ENCODE measurements at places on chromosomes 1 and 21.
A peak's percentile ranks its signal among the peaks of the same experiment; 100 is the strongest.

DNA sequence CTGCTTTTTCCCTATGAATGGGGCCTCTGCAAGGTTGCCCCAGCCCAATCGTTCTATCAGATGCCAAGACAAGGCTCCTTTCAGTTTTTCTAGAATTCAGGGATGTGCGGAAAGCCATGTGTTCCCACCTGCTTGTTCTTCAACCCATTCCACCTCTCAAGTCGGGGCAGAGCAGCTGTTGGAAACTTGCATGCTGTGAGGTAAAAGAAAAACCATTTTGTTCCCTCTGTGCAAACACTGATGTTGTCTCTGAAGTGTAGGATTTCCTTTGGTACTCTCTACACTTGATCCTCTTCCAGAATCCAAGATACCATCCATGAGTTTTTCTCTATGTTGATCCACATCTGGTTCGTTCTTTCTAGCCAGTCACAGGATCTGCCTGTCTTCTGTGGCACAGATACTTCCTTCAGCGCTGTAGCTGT, 7.3 kb downstream of the IER5 start:
- no peak overlapping the region for H3K4me3 ChIP-seq
- DNase-seq, result no peak
- H3K4me1 ChIP-seq, result peaks cover 40% of the 10 kb centered on the region
- no peaks in the 10 kb centered on the region for H3K27me3 ChIP-seq
- H3K36me3 ChIP-seq, result peaks cover 19% of the 10 kb centered on the region
- H3K27ac ChIP-seq, result no peak overlapping the region

DNA sequence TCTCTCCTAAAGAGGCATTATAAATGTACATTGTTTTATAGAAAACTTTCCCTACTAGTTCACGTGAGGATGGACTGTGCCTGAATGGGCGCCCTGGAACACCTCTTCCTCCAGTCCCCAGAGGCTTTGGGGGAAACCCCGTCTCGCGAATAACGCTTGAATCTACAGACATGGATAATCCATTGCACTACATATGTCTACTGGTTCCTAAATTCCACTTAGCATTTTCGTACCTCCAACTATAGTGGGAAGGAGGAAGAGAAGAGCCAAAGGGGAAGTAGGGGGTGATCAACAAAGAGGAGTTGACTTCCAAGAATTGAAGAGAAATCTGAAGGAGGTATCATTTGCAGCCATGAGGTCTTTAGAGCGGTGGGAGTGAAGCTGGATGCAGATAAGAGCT, 11.1 kb downstream of the BARHL2 start:
- H3K27me3 ChIP-seq, result peaks cover 96% of the 10 kb centered on the region
- DNase-seq, result no peak
- no peak overlapping the region for H3K27ac ChIP-seq

- no peak overlapping the region for H3K27ac ChIP-seq
- peak overlapping the region; percentile 76 for H3K4me3 ChIP-seq
- H3K4me1 ChIP-seq, result peaks cover 11% of the 10 kb centered on the region
- peaks cover 48% of the 10 kb centered on the region for H3K27me3 ChIP-seq
- DNase-seq, result peak; percentile 77
These were observed 2.8 kb downstream of the HES3 start for GRCh38 chr1:6246497-6247467.

- no peak for DNase-seq
- H3K4me3 ChIP-seq, result no peak overlapping the region
- H3K36me3 ChIP-seq, result no peaks in the 10 kb centered on the region
- H3K27ac ChIP-seq, result no peak overlapping the region
- H3K4me1 ChIP-seq, result no peaks in the 10 kb centered on the region
- peaks cover 15% of the 10 kb centered on the region for H3K27me3 ChIP-seq
These were observed 52.0 kb downstream of the NBPF6 start for GRCh38 chr1:108502138-108502537.

- no peak overlapping the region for H3K4me3 ChIP-seq
- peak overlapping the region; percentile 17 for H3K27ac ChIP-seq
- peaks cover 28% of the 10 kb centered on the region for H3K4me1 ChIP-seq
- H3K27me3 ChIP-seq, result no peaks in the 10 kb centered on the region
- no peak for DNase-seq
- no peaks in the 10 kb centered on the region for H3K36me3 ChIP-seq
These were observed 29.2 kb downstream of the MAN1C1 start for GRCh38 chr1:25645637-25646400.

- H3K27ac ChIP-seq, result no peak overlapping the region
- H3K36me3 ChIP-seq, result no peaks in the 10 kb centered on the region
- no peaks in the 10 kb centered on the region for H3K4me1 ChIP-seq
- H3K27me3 ChIP-seq, result no peaks in the 10 kb centered on the region
- H3K4me3 ChIP-seq, result no peak overlapping the region
- no peak for DNase-seq
These were observed 31.1 kb upstream of the SRP9 start for GRCh38 chr1:225746361-225747179.

DNA sequence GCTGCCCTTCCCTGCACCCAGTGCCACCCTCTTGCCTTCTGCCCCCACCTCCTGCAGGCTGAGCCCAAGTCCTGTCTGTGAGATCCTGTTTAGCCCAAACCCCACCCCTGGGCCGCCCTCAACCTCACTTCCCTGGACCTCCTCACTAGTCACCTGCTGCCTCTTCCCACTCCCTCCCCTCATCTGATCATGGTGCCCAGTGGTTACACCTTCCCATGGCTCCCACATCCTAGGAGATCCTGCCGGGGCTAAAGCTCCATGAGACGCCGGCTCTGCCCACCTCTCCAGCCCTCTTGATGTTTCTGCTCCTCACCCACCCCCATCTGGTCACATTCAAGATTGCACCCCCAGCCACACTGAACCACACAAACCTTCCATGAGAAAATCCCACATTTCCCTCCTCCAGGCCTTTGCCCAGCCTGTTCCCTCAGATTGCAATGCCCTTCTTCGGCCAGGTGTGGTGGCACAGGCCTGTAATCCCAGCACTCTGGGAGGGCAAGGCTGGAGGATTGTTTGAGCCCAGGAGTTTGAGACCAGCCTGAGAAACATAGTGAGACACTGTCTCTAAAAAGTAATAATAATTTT, 17.0 kb downstream of the TTC39A start:
- DNase-seq, result no peak
- H3K4me3 ChIP-seq, result no peak overlapping the region
- H3K27ac ChIP-seq, result peak overlapping the region; percentile 24
- H3K4me1 ChIP-seq, result no peaks in the 10 kb centered on the region
- no peaks in the 10 kb centered on the region for H3K36me3 ChIP-seq

DNA sequence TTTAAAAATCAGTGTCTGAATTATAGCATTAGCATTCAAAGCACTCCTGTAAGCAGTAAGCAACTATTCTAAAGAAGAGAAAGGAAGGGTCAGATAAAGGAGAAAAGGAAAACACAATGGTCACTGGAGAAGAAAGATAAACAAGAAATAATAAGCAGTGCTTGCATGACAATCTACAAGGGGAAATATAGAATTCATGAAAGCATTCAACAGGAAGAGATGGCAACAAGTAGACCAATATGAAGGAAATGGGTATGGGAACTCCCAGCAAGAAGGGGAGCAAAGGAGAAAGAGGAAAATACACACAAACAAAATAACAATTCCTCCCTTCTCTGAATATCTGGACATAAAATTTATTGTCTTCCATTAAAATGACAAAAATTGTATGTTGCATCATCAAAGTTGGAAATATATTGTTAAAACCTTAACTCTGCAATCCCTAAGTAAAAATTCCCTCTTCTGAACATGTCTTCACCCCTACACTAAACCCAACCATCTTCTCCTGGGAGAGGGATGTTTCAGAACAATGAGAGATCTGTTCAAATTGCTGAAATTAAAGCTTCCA, 206.3 kb upstream of the SAMSN1 start:
- H3K4me1 ChIP-seq, result no peaks in the 10 kb centered on the region
- DNase-seq, result no peak
- no peaks in the 10 kb centered on the region for H3K36me3 ChIP-seq
- no peak overlapping the region for H3K4me3 ChIP-seq
- H3K27ac ChIP-seq, result no peak overlapping the region
- peaks cover 24% of the 10 kb centered on the region for H3K27me3 ChIP-seq

- H3K4me3 ChIP-seq, result no peak overlapping the region
- H3K27ac ChIP-seq, result peak overlapping the region; percentile 89
- H3K36me3 ChIP-seq, result no peaks in the 10 kb centered on the region
- H3K4me1 ChIP-seq, result peaks cover 49% of the 10 kb centered on the region
- no peak for DNase-seq
These were observed 15.0 kb upstream of the F5 start for GRCh38 chr1:169601096-169601881.

DNA sequence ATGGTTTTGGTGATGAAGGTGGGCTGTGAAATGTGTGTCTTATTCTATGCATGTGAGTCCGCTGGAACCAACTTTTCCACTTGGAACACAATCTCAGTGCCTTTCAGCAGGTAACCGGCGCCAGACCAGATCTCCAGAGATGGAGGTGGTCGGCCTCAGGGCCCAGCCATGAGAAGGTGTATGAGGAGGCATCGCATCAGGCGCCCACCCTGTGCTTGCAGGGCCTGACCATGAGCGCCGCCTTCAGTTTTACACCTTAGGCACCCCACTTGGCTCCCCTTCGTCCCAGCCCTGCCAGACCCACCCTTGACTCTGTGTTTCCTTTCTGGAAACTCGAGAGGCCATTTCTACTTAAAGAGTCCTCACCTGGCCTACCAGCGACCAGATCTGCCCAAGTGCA, 48.6 kb upstream of the ATF3 start:
- H3K36me3 ChIP-seq, result peaks cover 4% of the 10 kb centered on the region
- peak overlapping the region; percentile 15 for H3K27ac ChIP-seq
- H3K4me1 ChIP-seq, result peaks cover 10% of the 10 kb centered on the region
- no peaks in the 10 kb centered on the region for H3K27me3 ChIP-seq

GRCh38 chr1:6646499-6647148, 22.0 kb downstream of the THAP3 start:
- H3K4me3 ChIP-seq, result no peak overlapping the region
- H3K36me3 ChIP-seq, result peaks cover 12% of the 10 kb centered on the region
- peak; percentile 8 for DNase-seq
- no peaks in the 10 kb centered on the region for H3K27me3 ChIP-seq

- peaks cover 15% of the 10 kb centered on the region for H3K27me3 ChIP-seq
- no peak overlapping the region for H3K27ac ChIP-seq
- H3K4me1 ChIP-seq, result peaks cover 3% of the 10 kb centered on the region
These were observed 12.8 kb upstream of the AADACL4 start for GRCh38 chr1:12630946-12631530.

- H3K36me3 ChIP-seq, result no peaks in the 10 kb centered on the region
- H3K27ac ChIP-seq, result no peak overlapping the region
These were observed 3.3 kb downstream of the TMEM51 start for GRCh38 chr1:15156807-15157380.

GRCh38 chr21:25934771-25935224, 200.0 kb downstream of the GABPA start:
- H3K4me3 ChIP-seq, result no peak overlapping the region
- no peak overlapping the region for H3K27ac ChIP-seq
- H3K4me1 ChIP-seq, result no peaks in the 10 kb centered on the region
- peaks cover 8% of the 10 kb centered on the region for H3K27me3 ChIP-seq
- no peak for DNase-seq

GRCh38 chr21:14657241-14658008, 111.3 kb upstream of the SAMSN1 start:
- H3K4me3 ChIP-seq, result no peak overlapping the region
- no peaks in the 10 kb centered on the region for H3K36me3 ChIP-seq
- no peaks in the 10 kb centered on the region for H3K27me3 ChIP-seq
- H3K27ac ChIP-seq, result no peak overlapping the region
- H3K4me1 ChIP-seq, result peaks cover 2% of the 10 kb centered on the region
- DNase-seq, result no peak

- peaks cover 27% of the 10 kb centered on the region for H3K4me1 ChIP-seq
- H3K36me3 ChIP-seq, result peaks cover 21% of the 10 kb centered on the region
- H3K4me3 ChIP-seq, result peak within 1 kb of the TSS; percentile 74
- peak within 1 kb of the TSS; percentile 95 for H3K27ac ChIP-seq
- no peaks in the 10 kb centered on the region for H3K27me3 ChIP-seq
- DNase-seq, result peak; percentile 69
These were observed at the start of gene AIM2 for GRCh38 chr1:159076438-159077119. AIM2 (minus strand) TSS chr1:159076766; CDS start chr1:159073499, 3,267 bp downstream.

- H3K36me3 ChIP-seq, result no peaks in the 10 kb centered on the region
- H3K4me1 ChIP-seq, result no peaks in the 10 kb centered on the region
- no peak for DNase-seq
These were observed 17.8 kb upstream of the HSD17B7 start for GRCh38 chr1:162772571-162773154.

- no peak for DNase-seq
- no peak overlapping the region for H3K4me3 ChIP-seq
- no peak overlapping the region for H3K27ac ChIP-seq
These were observed 28.8 kb upstream of the PTGFRN start for GRCh38 chr1:116880917-116881316.

- H3K4me1 ChIP-seq, result no peaks in the 10 kb centered on the region
- H3K27me3 ChIP-seq, result peaks cover 7% of the 10 kb centered on the region
- H3K4me3 ChIP-seq, result no peak overlapping the region
- H3K36me3 ChIP-seq, result no peaks in the 10 kb centered on the region
These were observed 31.5 kb downstream of the LDLRAD1 start for GRCh38 chr1:53986458-53986857.

DNA sequence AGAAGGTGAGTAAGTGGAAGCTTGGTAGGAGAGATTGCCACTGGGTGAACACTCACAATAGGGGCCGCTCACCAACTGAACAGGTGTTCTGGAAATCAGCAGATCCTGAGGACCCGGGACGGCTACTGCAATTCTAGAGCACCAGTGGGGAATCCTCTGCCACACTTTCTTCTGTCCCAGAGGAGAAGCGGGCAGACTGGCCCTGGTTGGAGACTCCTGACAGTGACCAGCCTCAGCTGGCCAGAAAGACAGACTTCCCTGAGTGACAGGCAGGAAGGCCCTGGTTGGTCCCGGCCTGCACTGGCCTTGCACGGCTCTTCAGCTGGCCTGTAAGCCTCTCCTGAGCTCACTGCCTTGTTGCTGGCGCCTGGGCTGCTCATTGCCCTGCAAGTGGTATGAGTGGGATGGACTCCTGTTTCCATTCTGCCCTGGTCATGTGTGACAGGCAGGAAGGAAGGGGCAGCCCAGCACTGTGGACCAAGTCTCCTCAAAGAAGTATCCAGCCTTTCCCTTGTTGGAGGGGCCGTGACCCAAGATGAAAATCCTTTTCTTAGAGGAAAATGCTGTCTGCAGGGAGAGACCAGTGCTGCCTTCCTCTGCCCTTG, 34.5 kb downstream of the MAN1C1 start:
- no peaks in the 10 kb centered on the region for H3K27me3 ChIP-seq
- DNase-seq, result no peak
- H3K4me1 ChIP-seq, result peaks cover 2% of the 10 kb centered on the region
- peaks cover 7% of the 10 kb centered on the region for H3K36me3 ChIP-seq

DNA sequence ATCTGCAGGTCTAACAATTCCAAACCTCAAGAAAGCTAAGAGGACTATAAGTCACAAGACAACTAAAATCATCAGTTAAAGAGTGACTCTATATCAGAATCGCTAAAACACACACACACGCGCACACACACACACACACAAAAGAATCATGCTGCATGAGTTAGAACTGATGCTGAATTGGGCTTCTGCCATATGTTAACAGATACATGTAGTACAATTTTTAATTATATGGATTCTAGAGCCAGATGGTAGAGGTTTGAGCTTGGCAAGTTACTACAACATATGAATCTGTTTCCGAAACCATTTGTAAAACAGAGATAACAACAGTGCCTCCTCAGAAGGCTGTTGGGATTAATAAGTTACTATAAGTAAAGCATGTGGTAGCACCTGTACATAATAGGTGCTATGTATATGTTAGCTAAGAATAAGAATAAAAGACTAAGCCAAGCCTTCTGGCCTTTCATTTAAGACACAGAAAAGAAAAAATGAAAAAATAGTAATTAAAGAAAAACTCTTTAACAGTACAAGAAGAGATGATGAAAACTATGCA, 17.9 kb downstream of the EPRS1 start:
- H3K36me3 ChIP-seq, result peaks cover 95% of the 10 kb centered on the region
- no peak overlapping the region for H3K27ac ChIP-seq
- H3K4me1 ChIP-seq, result peaks cover 5% of the 10 kb centered on the region
- H3K4me3 ChIP-seq, result no peak overlapping the region
- no peaks in the 10 kb centered on the region for H3K27me3 ChIP-seq

Data from effector memory CD8-positive, alpha-beta T cell (primary cell).